ENCODE measurements at places on chromosomes 5 and 9. TPM values are rescaled to one million over a fixed set of nuclear protein-coding genes. Genes with fewer than 3 reads are reported as not detected.

The PRDM9 gene
- not detected for polyA plus RNA-seq

The TMEM174 gene
- polyA plus RNA-seq: not detected

The PCDHB10 gene
- 0.15 TPM for polyA plus RNA-seq

The NEUROG1 gene
- not detected for polyA plus RNA-seq

All from stomach (tissue), 19 donors.